ENCODE measurements at places on chromosomes 12 and 14.

GRCh38 chr14:91891721-91892220 is 24.4 kb upstream of the TC2N start:
- no peak for DNase-seq

- DNase-seq, result peak; percentile 41
Measured at GRCh38 chr12:32455607-32456071, 56.3 kb downstream of the FGD4 start.

DNA sequence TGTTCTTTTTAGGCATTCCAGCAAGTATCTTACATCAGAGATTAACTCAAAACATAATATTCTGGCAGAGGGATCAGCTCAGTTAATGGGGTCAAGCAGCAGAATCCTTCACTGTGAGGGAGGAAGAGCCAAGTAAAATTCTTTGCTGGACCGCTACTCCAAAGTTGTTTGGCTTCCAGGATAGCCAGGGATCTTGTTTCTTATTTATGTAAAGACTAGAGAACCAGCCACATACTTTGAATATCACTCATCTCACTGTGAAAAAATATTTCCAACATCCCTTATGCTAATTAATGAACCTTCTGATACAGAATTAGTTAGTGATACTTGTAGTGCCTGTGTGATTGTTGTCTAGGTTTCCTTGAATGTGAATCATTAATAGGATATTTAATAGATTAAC is 94.2 kb downstream of the PLEKHA5 start:
- no peak for DNase-seq

DNA sequence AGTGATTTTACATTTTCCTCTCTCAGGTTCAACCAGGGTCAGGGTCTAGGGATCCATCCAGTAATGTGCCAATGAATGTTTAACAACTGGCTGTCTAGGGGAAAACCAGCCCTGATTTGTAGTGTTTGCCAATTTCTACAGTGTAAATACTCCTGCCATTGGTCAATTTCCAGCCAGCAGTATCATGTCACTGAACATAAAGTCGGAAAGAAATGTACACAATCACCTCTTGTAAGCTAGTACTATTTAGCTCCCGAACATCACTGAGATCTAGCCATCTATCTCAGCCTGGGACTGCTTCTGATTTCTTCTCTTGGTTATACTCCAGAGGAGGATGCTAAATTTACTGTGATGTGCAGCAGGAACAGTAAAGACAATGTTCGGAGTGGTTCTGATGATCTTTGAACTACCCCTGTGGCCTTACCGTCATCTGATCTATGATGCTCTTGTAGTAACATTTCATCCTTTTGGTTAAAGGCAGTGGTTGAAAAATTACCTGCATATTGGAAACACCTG is 36.7 kb upstream of the EGLN3 start:
- no peak for DNase-seq

GRCh38 chr12:94010307-94010706 is 138.1 kb upstream of the PLXNC1 start:
- no peak for DNase-seq

DNA sequence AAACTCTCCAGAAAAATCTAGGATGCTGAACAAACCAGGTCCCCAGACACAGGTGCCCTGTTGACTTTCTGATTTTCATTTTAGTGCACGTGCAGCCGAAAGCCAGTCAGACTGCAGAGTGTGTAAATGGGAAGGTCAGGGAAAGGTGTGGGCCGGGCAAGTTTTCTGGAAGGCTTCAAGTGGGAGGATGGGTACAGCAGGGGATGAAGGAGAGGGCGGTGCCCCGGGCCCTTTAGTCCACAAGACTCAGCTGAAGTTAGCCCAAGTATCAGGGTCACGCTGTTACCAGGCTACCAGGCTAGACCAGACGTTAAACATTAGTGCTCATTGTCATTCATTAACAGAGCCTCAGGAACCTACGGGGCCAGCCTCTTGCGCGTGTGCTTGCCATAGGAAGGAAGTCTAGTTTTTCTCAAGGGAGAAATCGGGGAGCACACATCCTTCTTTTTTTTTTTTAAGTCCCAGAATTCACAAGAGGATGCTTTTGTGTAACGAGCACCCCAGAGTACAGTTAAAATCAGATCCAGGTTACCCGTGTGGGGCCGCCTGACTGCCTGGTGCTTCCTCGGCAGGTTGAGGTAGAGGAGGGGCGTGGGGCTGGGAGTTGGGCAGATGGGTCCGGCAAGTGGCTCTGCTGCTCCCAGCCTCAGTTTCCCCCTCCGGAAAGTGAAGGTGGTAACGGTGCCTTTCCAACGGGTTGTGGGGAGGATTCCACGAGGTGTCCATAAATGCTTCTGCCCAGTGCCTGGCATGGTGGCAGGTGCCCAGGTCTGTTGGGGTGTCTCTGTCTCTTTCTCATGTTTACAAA is 19.1 kb downstream of the BCL7A start:
- no peak for DNase-seq

GRCh38 chr12:49692851-49693250 is 14.4 kb downstream of the FMNL3 start:
- DNase-seq, result no peak

- DNase-seq, result peak; percentile 79
Measured at GRCh38 chr14:68307790-68308168, 485.1 kb downstream of the ZFP36L1 start.
